ENCODE measurements at places on chromosomes 12 and 14.

- DNase-seq, result no peak
Observed at GRCh38 chr14:103401223-103402214, 16.3 kb downstream of the MARK3 start.

- DNase-seq, result peak; percentile 64
Observed at GRCh38 chr12:26097046-26097878, 27.6 kb downstream of the BHLHE41 start.

GRCh38 chr12:15706010-15706676 is 83.0 kb downstream of the EPS8 start:
- DNase-seq, result no peak

- DNase-seq, result no peak
Observed at GRCh38 chr12:111283966-111284365, 84.9 kb downstream of the PHETA1 start.

DNA sequence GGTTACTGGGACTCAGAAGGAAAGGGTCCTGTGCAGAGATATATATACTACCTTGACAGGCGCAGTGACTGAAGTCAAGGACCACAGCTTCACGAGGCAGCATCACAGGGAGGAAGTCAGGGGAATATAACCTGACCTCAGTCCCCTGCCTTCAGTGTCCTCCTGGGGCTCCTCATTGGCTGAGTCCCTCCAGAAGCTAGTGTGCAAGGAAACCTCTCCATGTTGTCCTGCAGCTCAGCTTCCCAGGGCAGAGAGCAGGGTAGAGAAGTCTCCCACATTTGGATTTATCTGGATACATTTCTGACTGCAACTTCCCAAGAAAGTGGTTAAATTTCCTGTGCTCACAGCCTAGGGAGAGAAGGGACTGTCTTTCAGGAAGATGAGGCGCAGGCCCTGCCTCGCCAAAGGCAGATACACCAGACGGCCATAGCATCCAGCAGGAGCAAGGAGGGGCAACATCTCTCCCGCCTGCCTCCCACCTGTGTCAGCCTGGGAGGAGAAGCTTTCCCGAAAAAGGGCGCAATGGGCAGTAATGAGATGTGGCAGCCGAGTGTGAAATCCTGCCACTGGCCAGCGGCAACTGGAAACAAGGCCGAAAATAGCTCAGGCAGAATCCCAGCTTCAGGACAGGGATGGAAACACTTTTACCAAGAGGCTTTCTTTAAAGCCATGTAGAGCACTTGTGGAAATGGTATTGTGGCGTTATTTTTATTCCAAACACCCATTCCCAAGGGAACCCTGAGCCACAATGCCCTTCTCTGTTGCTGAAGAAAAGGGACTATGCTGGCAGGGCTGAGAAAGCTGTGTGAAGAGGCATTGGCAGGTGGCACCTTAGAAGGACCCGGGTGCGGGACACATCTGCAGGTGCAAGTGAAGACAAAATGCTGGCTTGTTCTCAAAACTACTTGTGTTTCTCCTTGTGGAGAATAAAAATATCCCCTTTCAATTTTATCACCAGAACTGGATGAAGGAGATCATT is 54.9 kb upstream of the HIF1A start:
- no peak for DNase-seq

DNA sequence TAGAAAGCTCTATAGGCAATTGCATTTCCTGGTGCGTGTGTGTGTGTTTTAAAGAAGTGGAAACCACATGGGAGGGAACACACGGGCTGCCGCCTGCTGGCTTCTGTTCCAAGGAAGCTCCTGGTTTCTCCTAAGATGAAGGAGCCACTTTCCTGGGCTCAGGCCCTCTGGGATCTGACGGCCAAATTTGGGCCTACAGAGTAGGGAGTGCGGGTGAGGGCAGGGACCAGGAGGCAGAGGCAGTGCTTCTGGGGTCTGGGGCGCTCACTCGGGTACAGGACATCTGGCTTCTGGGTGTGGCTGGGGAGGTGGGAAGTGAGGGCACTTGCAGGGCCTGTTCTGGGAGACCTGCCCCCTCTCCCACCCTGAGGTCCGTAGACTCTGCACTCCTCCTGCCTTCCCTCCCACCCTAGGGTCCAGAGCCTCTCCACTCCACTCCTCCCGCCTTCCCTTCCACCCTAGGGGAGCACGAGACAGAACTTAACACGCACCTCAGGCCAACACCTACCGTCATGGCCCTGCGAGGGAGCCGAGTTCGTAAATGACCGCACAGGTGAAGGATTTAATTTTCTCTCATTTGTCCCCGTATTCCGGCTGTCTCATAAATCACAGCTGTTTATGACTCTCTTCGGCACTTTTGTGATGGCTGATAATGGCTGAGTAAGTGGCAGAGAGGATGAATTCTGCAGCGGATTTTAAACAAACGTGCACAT is 127.7 kb downstream of the KIF26A start:
- DNase-seq, result peak; percentile 27

GRCh38 chr14:99707420-99707819 is 23.3 kb downstream of the CYP46A1 start:
- DNase-seq, result no peak

DNA sequence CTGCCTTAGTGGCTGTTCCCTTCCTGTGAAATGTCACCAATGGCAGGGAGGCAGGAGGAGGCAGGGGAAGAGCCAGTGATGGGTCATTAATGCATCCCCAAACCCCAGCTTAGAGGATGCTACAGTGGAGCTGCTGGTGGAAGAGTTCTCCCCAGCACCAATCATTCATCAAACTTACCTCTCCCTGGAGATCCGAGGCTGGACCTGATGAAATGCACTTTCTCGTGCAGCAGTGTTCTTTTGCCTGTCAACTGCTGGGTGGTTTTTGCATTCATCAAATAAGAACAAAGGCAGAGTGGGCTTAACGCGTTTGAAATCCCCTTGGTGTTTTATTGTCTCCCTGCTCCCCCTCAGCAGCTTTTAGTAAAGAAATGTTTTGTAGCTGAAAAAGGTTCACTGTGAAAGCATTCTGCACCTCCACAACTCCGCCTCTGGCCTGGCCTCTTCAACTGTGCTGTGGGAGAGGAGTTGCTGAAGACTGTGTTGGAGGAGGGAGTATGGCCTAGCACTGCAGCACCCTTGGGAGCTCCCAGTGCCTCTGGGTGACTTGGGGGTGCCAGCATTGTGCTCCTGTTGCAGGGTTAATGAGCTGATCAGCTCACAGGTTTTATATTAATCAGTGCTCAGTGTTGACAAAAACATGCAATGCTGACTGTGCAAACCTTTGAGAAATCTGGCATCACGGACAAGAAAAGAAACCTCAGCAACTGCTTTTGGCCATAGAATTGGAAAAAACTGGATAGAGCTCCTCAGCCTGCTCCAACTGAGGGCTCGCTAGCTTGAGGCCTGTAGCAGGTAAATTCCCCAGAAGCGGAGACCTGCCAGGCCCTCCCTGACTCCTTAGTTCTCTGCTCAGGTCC is 14.4 kb downstream of the TSPAN9 start:
- no peak for DNase-seq

GRCh38 chr12:90393089-90393488 is 561.9 kb downstream of the CCER1 start:
- no peak for DNase-seq

DNA sequence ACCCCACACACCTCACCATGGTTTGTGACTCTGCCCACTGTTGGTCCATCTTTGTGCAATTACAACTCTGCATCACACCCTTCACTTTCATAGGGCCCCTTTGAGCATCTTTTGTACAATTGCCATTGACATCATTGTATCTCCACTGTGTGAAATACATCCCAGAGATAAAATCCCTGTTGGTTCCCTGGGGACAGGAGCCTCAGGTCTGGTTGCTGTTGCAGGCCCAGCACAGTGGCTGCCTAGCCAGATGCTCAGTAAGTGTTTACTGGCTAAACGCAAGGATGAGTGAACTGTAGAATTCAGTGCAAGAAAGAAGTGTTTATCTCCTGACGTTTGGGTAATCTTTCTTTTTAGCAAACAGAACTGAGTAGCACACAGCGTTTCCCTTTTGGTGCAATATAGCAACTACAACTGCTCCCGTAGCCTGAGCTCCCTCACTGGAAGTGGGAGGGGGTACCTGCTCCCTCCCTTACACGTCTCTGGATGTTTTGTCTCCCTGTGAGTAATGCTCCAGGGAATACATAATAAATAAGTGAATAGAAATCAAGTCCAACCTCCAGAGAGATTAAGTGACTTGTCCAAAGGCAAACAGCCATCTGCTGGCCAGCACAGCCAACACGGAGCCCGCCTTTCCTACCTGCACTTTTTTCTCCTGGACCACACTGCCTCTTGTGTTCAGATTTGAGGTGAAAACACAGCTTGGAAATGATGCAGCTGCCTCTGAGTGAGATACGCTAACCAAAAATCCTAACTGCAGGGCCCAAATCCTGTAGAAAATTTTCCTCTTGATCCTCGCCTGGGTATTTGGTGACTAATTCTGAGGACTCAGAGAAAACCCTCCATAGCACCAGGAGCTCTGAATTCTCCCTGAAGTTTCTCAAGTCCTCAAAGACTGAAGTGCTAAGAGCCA is 27.4 kb downstream of the GALNT16 start:
- DNase-seq, result no peak

GRCh38 chr12:57477710-57478681 is 1.7 kb downstream of the ARHGAP9 start:
- peak; percentile 51 for DNase-seq

- DNase-seq, result no peak
Observed at GRCh38 chr12:53207042-53207441, at the start of gene ITGB7. ITGB7 (minus strand) TSS chr12:53207251; CDS start chr12:53200443, 6,808 bp downstream.

GRCh38 chr14:45699471-45699870 is 446.5 kb upstream of the MIS18BP1 start:
- no peak for DNase-seq

GRCh38 chr12:114384739-114385138 is 21.2 kb downstream of the TBX5 start:
- DNase-seq, result no peak

DNA sequence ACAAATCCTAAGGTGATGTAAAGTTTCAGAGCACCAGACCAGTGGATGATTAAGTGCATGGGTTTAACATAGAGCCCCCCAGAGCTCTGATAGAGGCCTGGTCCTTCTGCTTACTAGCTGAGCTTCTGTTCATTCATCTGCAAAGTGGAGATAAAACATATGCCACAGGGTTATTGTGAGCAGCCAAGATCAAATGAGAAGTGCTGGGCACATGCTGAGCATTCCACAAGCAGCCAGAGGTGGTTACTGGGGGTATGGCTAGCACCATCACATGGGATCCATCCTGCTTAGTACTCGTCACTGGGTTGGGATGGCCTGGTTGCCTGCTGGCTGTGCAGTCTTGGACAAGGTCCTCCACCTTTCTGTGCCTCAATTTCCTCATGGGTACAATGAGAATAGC is 18.0 kb upstream of the SMUG1 start:
- no peak for DNase-seq

GRCh38 chr14:52351233-52352060 is 37.3 kb downstream of the PTGER2 start:
- DNase-seq, result no peak

DNA sequence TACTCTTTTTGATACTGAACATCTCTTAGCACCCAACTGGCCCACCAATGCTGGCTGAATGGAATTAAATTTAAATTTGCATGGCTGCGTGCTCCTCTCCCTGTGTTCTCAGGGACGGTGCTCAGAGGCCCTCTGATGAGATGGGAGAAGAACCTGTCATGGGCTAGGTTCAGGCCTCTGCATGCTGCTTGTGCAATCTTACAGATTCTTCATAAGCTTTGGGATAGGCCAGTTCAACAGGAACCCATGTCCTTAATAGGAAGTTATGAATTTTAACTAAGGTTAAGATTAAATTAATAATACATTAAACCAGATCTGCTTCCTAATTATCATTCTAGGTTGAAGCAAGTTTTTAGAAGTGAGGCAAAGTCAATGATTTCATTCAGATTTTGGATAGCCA is 119.7 kb upstream of the LRIG3 start:
- DNase-seq, result no peak

GRCh38 chr14:93095742-93096510 is 19.8 kb downstream of the ITPK1 start:
- no peak for DNase-seq

- no peak for DNase-seq
Observed at GRCh38 chr12:100489251-100489820, 15.7 kb downstream of the NR1H4 start.

DNA sequence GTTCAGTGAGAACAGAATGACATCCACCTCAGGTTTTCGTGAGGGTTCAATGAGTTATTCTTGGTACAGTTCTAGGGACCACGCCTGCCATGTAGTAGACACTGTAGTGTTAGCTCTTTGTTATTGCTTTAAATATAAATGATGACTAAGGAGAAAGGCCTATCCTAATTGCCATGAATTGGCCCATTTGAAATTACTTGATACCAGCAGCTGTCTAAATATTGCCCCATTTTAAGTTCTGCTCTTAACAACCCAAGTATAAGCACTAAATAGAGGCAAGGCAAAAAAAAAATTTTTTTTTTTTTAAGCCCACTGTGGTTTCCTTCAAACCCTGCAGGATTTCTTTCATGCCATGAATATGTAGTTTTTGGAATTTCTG is 84.5 kb downstream of the BORCS5 start:
- DNase-seq, result no peak

DNA sequence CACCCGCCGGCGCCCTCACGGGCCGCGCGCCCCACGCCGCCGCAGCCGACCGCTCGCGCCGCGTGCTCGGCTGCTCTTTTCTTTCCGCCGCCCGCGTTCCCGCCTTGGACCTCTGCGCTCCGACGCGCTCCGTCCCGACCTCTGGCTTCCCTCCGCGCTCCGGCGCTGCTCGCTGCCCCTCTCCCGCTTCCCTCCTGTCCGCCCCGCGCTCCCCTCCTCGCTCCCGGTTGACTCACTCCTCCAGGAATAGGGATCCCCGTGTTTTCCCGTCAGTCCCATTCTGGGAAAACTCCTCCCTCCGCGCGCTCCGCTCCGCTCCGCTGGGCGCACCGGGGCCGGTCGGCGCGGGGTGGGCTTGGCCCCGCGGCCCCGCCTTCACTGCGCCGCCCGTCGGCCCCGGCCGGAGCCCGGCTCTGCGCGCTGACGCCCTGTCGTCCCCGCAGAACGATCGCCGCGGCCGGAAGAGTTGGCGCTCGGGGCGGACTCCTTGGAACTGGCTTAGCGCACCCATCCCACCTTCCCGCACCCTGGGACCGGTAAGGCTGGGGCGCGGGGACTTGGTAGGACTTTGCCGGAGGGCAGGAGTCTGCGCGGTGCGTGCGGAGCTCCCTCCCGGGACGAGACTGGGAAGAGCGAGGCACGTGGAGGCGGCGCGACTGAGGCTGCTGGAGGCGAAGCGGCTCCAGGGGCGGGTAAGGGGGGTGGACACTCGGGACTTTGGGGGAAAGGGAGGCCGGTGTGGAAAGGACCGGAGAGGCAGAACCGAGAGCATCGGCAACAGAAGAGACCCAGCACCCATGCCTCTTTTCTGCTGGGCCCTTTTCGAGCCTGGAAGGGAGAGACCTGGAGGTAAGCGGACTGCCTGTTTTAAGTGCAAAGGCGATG is 550 bp downstream of the TEAD4 start:
- DNase-seq, result peak; percentile 78

DNA sequence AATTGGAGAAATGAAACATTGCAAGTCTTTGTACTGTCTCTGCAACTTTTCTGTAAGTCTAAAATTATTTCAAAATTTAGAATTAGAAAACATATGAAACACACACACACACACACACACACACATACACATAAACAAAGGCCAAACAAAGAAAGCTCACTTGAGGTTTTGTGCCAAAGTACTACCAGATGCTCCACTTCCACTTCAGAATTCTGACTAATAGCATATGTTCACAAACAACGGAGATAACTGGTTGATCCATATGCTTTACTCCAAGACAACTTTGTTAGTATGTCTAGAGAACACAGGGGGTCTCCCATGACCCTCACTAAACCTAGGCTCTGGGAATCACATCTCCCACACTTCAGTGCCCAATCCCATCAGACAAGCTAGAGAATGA is 133.8 kb upstream of the CLEC14A start:
- DNase-seq, result no peak

GRCh38 chr14:81819344-81819743 is 285.7 kb upstream of the SEL1L start:
- DNase-seq, result no peak

Data from right cardiac atrium (tissue), 5 donors.